ENCODE measurements at places on chromosomes 5 and 9. TPM values are rescaled to one million over a fixed set of nuclear protein-coding genes. Genes with fewer than 3 reads are reported as not detected.

Gene UBE2QL1
- total RNA-seq = 22.8 TPM

Gene NR5A1
- 0.69 TPM for total RNA-seq

Gene DRD1
- 27.0 TPM for total RNA-seq

Gene PCDHA12
- total RNA-seq = 7.4 TPM

Gene FBP2
- 0.23 TPM for total RNA-seq

Data from diencephalon (tissue), 1 donor.